ENCODE measurements at places on chromosomes 11 and 22.

DNA sequence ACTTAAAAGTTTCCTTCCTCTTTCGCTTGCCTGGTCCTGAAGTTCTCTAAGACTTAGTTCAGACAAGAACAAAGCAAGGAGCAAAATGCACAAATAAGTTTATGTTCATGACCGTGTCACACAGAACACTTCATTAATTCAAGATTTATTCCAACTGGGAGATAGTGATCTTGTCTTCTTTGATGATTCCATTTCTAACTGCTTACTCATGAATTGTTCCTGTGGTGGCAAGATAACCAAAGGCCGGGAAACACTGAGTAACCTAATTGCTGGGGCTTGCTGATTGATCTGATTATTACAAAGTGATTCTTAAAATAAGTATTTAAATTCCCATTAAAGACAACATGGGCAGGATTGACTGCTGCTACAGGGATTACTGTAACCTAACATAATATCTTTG lies 1462.9 kb upstream of the RAG2 start:
- DNase-seq, result no peak

GRCh38 chr22:32760815-32761214 lies 40.7 kb upstream of the TIMP3 start:
- no peak for DNase-seq

DNA sequence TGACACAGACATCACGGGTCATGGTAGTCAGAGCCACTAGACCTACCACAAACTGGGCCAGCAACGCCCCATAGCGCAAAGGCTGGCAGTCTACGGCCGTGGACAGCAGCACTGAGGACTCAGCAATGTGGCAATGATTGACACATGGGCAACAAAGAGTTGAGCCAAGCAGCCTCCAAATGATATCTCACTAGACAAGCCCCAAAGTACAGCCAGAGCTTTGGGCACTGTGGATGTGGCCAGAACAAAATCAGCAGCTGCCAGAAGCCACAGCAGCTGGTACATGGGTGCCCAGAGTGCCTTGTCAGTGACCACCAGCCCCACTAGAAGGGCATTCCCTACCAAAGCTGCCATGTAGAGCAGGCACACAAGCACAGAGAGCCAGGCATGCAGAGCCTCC lies 11.2 kb upstream of the UBQLNL start:
- no peak for DNase-seq

- DNase-seq, result no peak
Measured at GRCh38 chr11:68401856-68402255, 58.7 kb upstream of the PPP6R3 start.

- no peak for DNase-seq
Measured at GRCh38 chr11:16456366-16456765, 100.0 kb upstream of the SOX6 start.

DNA sequence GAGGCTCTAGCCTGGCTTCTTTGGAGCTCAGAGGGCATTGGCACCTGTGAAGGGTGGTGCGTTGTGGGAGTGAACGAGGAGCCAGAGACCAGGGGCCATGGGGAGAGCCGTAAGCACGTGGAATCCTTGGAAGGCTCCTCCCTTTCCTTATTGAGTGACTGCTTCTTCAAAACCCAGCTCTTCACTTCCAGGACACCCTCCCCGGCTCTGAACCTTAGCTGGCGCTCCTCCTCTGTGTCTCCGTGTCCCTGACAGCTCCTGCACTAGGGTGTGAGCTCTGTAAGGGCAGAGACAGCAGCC lies 26.3 kb downstream of the POLR3H start:
- DNase-seq, result no peak

DNA sequence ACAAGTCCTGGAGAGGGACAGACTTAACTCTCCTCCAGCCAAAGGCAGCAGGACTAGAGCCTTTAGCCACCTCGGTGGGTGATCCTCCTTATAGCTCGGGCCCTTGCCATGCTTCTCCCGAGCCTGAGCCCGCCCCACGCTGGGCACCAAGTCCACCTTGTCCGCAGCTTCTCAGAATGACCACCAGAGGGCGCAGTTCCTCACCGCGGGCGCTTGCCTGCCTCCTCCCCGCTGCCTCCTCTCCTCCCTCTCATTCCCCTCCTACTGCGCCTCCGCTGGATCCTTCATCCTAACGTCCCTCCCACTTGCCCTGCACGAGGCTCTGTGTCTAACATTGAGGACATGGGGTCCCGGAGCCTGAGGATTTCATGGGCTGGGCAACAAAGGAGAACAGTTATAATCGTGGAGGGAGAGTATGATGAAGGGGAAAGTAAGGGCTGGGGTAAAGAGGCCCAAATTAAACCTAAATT lies 11.3 kb upstream of the MOGAT2 start:
- peak; percentile 48 for DNase-seq

DNA sequence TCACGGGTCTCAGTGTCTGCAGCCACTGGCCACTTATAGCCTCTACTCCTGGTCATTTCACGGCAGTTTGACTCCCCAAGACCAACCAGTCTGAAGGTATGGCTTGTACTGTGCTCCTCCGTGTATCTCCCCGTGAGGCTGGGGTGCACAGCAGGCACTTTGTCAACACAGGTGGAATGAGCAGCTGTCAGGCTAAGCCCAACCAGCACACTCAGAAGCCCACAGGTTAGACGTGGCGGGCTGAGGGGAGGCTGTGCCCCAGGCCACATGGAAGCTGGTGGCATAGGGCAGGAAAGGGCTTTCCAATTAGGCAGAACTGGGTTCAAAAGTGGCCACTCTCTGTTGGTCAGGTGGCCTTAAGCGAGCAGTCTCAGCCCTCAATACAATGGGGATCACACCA lies 7.0 kb downstream of the TP53I11 start:
- DNase-seq, result no peak

DNA sequence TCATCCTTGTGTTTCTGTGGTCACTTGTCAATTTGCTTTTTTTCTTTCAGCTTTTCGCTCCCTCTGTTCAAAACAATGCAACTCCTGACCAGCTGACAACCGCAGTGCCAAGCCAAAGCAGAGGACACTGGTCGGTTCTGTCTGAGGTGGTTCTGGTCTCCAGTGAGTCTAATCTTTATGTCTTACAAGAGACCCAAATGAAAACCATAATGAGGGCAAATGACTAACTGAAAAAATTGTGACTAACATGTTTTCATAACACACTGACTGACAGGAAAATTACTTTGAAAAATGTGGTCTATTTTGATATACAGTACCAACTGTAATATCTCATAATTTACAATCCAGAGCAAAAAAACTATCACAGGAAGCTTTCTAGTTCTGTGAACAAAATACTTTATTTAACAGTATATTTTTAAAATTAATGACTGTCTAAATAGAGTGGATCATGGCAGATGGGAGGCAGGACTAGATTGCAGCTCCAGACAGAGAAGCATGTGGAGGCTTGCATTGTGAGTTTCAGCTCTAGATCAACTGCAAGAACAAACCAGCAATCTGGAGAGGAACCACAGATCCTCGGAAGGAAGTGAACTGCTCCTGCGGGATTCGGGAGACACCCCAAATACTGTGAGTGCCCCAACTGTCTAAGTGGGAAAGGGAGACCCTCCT lies 311.8 kb downstream of the SBF2 start:
- DNase-seq, result no peak

DNA sequence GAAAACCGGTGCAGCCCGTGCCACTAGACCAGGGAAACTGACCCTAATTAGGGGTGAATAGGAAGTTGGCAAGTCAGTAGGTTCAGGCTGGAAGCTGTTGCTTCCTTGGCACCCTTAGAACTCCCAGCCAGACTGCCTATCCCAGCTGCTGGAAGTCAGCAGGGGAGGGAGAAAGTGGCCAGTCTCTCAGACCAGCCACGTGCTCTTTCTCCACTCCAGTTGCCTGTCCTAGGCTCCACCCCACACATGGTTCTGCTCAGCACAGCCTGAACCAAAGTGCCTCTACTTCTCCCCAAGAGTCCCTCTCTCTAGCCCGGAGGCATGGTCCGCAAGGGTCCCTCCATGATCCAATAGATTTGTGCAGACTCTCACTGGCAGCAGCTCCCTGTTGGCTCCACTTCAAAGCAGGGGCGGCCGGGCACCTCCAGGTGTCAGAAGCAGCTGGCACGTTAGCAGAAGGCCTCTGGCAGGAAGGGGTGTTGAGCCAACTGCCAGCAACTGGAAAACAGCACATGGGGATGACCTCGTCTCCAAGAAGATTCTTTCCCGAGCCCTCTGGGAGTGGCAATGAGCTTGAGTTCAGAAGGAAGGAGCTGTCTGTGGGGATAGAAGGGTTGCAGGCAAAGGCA lies 27.7 kb downstream of the ARFGAP2 start:
- no peak for DNase-seq

GRCh38 chr11:111734954-111735261 lies 31.3 kb downstream of the PPP2R1B start:
- no peak for DNase-seq

DNA sequence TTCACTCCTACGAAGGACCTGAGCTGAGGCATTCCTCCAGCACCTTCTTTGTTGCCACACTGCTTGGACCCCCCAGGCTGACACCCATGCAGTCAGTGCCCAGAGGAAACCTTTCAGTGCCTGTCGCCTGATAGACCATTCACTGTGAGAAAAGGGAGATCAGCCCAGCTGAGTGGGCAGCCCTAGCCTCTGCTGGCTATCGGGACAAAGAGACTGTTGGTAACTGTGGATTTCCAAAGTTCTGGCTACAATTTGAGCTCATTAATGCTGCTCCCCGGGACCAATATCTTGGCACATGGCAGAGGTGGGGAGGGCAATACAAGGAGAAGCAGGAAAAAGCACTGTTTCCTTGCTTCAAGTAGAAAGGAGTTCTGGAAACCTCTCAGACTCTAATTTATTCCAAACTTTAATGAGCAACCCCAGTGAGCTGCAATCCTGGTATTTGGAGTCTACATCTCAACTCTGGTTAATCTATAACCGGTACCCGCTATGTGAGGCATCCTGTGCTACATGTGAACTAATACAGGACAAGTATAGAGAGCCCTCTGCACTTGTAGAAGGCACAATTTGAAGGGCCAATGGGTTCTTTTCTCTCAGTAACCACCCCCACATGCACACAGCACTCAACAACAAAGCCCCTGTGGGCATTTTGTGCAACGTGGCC lies 200.7 kb upstream of the NCAM1 start:
- no peak for DNase-seq

- DNase-seq, result no peak
Measured at GRCh38 chr11:57357856-57358255, 19.7 kb downstream of the P2RX3 start.

DNA sequence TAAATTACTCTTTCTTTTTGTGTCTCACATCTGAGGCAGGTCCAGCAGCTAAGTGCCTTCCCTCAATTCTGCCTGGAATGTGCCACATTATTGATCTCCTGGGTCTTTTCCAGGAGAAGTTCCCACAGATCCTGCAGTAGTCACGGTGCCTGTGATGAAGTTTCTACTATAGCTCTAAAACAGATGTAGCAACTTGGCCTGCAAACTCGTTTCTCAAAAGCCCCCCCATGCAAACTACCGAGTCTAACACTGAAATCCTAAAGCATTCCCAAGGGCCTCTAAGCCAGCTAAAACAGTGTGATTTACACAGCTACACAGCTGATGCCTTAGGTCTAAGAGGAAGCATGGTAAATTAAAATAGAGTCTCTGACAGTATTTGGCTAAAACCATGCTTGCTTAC lies 54.3 kb downstream of the DDI1 start:
- no peak for DNase-seq

- DNase-seq, result no peak
Measured at GRCh38 chr11:27705873-27706820, 5.9 kb upstream of the BDNF start.

- DNase-seq, result no peak
Measured at GRCh38 chr11:16796311-16796710, 57.9 kb downstream of the C11orf58 start.

GRCh38 chr11:78400116-78400515 lies 17.5 kb downstream of the GAB2 start:
- no peak for DNase-seq

DNA sequence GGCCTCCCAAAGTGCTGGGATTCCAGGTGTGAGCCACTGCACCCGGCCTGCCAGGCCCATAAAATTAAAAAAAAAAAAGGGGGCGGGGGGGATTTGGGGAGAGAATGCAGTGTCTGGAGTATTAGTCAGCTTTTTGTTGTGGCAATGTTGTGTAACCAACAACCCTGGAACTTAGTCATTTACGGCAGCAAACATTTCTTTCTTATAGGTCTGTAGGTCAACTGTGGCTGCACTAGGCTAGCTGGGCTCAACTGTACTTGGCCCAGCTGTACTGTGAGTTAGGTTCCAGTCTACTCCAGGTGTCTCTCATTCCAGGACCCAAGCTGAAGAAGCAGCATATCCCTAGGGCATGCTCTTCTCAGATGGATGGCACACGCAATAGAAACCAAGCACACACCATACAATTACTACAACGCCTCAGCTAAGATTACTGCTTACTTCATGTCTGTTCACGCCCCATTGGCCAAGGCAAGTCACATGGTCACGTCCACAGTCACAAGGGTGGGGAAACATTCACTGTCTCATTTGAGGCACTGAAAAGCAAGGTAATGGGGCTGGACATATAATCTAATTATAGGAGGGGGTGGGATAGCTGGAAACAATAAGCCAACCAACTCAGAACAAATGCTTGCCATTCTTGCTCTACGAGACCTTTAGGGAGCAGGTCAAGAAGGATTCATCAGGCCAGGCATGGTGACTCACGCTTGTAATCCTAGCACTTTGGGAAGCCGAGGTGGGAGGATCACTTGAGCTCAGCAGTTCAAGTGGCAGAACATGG lies 10.4 kb upstream of the SPINDOC start:
- DNase-seq, result no peak

- DNase-seq, result peak; percentile 37
Measured at GRCh38 chr22:28674121-28674563, 5.5 kb downstream of the TTC28 start.

DNA sequence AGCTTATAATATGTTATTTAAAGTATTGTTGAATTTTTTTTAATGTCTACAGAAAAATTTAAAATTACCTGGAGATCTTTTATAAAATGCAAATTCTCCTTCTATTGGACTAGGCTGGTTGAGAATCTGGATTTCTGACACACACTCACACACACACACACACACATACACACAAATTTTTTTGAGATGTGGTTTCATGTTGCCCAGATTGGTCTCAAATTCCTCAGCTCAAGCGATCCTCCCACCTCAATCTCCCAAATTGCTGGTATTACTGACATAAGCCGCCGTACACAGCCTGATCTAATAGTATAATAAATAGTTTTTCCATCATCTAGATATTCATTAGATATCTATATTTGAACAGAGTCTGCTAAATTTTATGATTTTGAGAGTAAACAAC lies 4.5 kb upstream of the RFPL1 start:
- DNase-seq, result no peak

GRCh38 chr11:124867700-124868099 lies 2.5 kb downstream of the ROBO3 start:
- DNase-seq, result no peak

GRCh38 chr11:43694477-43694876 lies 13.9 kb downstream of the HSD17B12 start:
- DNase-seq, result no peak

- no peak for DNase-seq
Measured at GRCh38 chr11:94424662-94425061, 23.4 kb upstream of the GPR83 start.

Data from activated T-helper 1 cell treated with anti-CD3 and anti-CD28 coated beads, Interleukin-12 subunit alpha, Interleukin-12 subunit beta, Interleukin-2, Interleukin-4 antibody, amounts not matched to agents 30 ng/mL and 10 ng/mL and 1 ng/mL, durations not matched to agents 14 hours and 24 hours and 36 hours (primary cell).